ENCODE measurements at places on chromosomes 6 and 20.

DNA sequence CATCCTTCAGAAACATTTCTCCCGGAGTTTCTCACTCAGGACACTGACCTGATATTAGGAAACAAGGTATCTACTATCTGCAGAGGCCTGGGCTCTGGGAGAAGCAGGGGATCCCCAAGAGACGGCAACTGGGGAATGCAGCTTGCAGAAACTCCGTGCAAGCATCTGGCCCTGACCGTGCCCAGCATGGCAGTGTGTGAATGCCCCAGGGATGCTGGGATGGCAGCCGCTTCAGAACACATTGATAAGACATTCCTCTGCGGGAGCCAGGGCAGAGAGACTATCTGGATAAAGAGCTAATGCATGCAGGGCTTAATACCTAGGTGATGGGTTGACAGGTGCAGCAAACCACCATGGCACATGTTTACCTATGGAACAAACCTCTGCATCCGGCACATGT is 55.4 kb downstream of the NFATC2 start:
- DNase-seq, result no peak

DNA sequence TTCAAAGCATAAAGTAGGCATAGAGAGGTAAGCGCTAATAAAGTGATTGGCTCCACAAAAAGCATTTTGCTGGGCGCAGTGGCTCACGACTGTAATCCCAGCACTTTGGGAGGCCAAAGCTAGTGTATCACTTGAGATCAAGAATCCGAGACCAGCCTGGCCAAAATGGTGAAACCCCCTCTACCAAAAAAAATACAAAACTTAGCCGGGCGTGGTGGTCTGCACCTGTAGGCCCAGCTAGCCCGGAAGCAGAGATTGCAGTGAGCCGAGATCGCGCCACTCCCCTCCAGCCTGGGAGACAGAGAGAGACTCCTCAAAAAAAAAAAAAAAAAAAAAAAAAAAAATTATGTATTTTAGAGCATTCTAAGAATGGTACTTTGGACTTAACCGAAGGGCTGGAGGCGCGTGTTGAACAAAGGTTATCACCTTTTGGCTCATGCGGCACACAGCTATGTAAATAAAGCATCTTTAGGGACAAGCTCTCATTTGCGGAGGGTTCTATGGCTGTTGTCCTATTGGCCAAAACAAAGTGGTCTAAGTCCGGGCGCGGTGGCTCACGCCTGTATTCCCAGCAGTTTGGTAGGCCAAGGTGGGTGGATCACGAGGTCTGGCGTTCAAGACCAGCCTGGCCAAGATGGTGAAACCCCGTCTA is 17.4 kb downstream of the HFE start:
- no peak for DNase-seq

DNA sequence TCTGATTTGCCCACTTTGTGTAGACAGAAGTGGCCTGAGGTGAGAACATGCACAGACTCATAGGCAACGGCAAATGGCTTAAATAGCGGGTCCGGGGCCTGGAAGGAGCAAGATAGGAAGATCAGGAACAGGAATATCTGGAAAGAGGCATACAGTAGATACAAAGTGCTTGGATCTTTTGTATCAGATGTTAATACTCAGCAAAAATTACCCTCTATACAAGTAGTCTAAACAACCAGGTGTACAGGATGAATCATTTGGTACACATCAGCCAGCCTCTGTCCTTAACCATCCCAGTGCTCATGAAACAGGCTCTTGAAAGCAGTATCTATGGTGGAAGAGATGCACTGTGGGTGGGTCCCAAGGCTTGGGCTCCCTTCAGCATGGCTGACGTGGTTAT is 28.9 kb upstream of the HLA-C start:
- DNase-seq, result no peak

GRCh38 chr6:99603421-99604165 is 3.0 kb upstream of the PRDM13 start:
- no peak for DNase-seq

DNA sequence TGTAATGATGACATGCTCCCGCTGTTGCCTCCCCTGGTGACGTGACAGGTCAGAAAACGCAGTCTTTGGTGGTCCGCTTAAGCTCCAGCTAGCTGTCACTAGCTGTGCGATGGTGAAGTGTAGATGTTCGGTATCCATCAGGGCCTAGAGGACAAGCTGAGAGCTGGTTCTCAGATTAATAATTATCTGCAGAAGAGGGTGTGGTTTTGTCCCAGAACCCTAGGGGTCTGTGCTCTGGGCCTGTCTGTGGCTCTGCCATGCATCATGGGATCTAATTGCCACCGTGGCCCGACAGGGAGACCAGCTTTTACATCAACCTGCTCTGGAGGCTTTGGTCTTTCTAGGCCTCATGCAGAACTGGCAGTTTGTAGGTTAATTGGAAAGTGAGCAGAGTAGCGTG is 34.1 kb downstream of the ERMARD start:
- DNase-seq, result no peak

- no peak for DNase-seq
Observed at GRCh38 chr6:134172020-134172705, 119.7 kb upstream of the SLC2A12 start.

DNA sequence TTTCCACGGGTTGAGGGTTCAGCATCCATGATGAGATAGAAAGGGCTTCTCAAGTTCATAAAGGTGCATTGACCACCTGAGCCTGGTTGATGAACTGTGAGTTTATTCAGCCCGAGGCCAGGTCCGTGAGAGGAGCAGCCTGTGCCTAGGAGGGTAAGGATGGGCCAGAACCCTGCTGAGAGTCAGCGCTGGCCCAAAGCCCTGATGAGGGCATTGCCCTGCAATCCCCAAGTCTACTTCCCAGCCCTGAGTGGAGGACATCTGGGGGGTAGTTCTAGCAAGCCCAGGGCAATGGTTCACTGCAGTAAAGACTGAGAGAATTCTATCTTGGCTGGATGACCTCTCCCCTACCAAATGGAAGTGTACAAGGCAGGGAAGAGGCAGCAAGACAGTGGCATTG is 123.3 kb upstream of the NXT1 start:
- DNase-seq, result no peak

- no peak for DNase-seq
Observed at GRCh38 chr6:54204921-54205591, 93.8 kb downstream of the MLIP start.

DNA sequence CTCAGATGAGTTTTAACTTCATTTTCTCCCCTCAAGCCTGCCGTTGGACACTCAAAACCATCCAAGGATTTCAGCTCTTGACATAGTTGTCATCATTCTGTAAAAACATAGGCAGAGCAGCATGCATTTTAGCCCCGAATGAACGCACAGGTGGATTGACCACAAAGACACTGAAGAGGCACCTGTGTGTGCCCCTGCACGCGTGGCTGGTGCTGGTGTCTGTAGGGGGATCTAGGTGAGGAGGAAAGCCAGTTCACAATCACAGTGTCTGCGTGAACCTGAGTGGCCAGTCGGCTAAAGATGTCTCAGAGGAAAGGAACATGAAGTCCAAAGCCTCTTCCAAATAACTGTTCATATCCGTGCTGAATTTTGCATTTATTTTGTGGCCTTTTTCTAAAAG is 309.2 kb downstream of the QKI start:
- no peak for DNase-seq

GRCh38 chr20:36101192-36101591 is 53.3 kb upstream of the EPB41L1 start:
- DNase-seq, result no peak

DNA sequence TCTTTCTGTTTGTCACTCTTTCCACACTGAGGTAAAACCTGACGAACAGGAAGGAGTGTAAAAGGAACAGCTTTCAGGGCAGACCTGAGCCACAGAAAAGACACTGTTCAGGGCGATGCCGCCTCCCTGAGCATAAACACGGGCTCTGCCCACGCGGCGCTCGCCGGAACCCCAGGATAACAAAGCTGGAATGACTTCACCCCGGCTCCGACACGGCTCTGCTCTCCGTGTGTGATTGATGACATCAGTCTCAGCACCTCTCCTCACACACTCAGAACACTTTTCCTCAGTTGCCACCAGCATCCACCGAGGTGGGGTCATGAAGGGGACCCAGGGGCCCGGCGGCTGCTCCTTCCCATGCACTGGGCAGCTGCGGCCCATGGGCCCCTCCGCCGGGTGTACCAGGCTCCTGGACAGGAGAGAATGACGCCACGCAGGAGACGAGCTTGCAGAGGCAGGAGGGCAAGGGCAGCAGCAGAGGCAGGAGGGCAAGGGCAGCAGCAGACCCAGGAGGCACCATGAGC is 43.6 kb downstream of the DLL1 start:
- DNase-seq, result no peak

GRCh38 chr6:11144393-11144851 is 32.9 kb upstream of the ERVFRD-1 start:
- peak; percentile 2 for DNase-seq

DNA sequence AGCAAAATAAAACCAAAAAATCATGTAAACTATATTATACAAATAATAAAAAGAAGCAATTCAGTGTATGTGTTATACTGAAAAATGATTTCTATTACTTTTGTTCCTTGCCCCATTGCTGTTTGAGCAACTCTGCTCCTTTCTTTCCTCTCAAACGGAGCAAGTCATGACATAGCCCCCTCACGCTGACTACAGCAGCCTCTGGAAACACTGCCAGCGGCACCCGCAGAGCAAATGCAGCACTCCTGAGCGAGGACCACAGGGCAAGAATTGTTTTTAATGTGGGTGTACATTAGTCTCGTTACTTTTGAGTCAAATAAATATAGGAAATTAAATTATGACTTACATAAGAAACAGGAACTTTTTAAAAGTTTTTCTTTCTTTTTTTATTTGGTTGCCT is 350.1 kb upstream of the HSF2 start:
- no peak for DNase-seq

- no peak for DNase-seq
Observed at GRCh38 chr6:36350082-36350481, 13.4 kb upstream of the BNIP5 start.

- no peak for DNase-seq
Observed at GRCh38 chr6:162448294-162448693, 279.3 kb downstream of the PRKN start.

DNA sequence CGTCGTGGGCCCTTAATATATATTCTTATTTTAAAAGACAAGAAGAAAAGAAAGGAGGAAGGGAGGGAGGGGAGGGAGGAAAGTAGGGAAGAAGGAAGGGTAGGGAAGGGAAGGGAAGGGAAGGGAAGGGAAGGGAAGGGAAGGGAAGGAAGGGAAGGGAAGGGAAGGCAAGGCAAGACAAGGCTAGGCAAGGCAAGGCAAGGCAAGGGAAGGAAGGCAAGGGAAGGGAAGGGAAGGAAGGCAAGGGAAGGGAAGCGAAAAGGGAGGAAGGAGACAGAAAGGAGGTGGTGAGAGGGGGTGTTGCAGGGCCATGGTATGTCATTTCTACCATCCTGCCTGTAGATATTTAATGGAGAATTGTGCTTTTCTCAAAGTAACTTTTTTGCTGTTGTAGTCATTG is 83.9 kb upstream of the BTBD3 start:
- no peak for DNase-seq

DNA sequence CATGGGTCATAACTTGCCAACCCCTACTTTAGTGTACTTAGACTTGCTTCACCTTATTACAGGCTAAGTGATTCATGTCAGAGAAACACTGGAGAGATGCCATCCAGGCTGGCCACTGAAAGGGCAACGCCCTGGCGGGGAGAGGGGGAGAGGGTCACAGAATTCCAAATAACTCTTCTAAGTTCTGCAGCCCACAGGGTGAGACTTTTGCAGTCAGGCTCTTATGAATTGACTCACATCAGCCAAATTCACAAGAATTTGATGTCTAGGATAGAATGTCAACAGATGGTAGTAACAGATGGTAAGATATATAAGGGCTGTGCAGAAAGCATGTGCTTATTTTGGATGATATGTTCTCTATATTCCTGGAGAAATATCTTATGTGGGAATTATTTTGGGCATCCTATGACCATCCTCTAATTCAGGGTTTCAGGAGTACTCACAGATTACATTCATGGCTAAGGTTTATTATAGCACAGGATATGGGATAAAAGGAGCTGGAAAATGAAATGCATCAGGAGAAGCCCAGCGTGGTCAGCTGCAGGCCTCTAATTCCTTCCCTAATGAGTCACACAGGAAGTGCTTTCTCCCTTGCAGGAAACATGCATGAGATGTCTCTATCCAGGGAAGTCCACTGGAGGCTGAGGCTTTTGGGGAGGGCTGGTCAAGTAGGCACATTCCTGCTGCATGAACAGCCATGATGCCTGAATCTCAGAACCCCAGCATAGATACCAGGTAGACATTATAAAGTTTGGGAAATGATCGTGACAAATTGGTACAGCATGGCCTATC is 58.7 kb upstream of the RIN2 start:
- no peak for DNase-seq
